Uterus (tissue), 4 donors: ENCODE measurements at places on chromosomes 4 and X. TPM values are rescaled to one million over a fixed set of nuclear protein-coding genes. Genes with fewer than 3 reads are reported as not detected.

NOX1 gene
- not detected for total RNA-seq

PHOX2B gene
- not detected for total RNA-seq

TRAM1L1 gene
- not detected for total RNA-seq

FAM236B gene
- not detected for total RNA-seq

VCX2 gene
- not detected for total RNA-seq

BTC gene
- 0.26 TPM for total RNA-seq

CENPE gene
- total RNA-seq: not detected

CHST7 gene
- total RNA-seq: 7.5 TPM

FAM53A gene
- 1.3 TPM for total RNA-seq

RAB33A gene
- total RNA-seq: 1.5 TPM

ASB12 gene
- total RNA-seq: 0.35 TPM

CXCL8 gene
- total RNA-seq: not detected

MID1 gene
- 9.1 TPM for total RNA-seq

EVC2 gene
- total RNA-seq: 15.4 TPM

NOA1 gene
- 16.1 TPM for total RNA-seq

NR0B1 gene
- total RNA-seq: not detected

TAF7L gene
- not detected for total RNA-seq

SLC7A11 gene
- 0.61 TPM for total RNA-seq

DGAT2L6 gene
- total RNA-seq: not detected

DNA sequence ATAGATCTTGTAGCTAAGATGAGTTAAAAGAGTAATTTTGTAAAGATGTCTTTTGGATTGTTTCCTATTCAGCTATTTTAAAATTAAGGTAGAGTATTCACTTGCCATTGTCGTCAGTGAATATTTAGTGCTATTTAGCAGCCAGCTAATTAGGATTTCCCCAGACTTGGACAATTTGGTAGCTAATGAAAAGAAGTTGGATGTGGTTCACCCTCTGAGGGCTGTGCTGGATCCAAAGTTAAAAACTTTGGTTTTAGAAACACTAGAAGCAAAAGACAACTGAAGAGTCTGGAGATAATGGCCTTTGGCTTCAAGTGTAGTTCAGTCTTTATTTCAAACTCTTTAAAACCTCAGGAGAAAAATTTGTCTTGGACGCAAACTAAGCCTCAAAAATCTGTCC lies 41.3 kb downstream of the ATG4A start:
- DNase-seq: no peak

- DNase-seq: no peak
Measured at GRCh38 chr4:8736090-8736825, 135.4 kb downstream of the HMX1 start.

DNA sequence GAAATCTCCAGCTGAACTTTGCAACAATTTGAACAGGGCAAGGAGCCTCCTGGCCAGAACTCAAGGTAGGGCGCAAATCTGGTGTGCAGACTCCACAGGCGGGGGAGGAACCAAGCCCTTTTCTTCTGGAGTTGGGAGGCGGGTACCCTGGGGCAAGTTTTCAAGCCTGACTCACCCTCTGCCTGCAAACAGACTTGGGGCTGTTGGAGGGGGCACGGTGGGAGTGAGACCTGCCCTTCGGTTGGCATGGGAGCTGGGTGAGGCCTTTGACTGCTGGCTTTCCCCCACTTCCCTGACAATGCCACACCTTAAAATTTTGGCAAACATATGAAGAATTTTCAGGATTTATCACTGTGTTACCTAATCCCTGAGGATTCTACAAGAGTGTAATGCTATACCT lies 709.8 kb upstream of the DIAPH2 start:
- DNase-seq: no peak

DNA sequence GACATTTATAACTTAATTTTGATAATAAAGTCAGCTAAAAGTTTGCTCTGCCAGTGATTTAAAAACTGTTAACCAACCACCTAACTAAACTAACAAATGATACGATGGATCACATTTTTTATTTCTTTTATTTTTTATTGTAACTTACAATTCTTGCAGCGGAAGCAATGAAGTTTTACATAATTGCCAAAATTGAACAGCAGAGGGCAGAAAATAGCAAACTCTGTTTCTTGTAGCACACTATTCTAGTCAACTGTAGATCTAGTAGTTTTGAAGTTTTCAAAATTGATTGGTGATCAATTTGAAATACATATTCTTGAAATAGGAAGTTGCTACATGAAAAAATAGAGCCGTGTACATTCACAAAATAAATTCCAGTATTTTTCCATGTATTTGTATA lies 2.8 kb upstream of the GRIA2 start:
- DNase-seq: no peak

DNA sequence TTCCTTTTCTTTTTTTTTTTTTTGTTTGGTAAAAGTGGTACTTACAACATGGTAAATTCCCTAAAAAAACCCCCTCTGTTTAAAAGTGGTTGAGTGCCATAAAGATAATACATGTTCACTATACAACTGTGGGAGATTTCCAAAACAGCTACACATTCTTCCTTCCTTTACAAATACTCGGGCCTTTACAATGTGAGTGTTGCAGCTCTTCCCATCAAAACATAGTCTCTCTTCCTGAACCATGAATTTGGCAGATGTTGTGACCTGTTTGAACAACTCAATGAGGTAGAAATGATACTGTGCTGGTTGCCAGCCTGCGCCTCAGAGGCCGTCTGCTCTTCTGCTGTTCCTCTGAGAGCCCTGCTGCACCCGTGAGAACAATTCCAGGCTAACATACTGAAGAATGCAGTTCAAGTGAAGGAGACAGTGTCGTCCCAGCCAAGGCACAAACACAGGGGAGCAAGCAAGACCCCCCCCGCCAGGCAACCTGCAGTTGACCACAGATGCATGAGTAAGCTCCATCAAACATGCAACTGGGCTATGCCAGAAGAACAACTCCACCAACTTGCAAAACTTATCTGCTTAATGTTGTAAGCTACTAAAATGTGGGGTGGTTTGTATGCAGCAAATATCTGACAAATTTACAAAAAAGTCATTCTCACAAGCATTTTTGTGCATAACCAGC lies 645.0 kb downstream of the PCDH7 start:
- no peak for DNase-seq

GRCh38 chrX:132592880-132593279 lies 104.0 kb upstream of the MBNL3 start:
- peak; percentile 14 for DNase-seq

GRCh38 chr4:106038012-106038411 lies 142.7 kb downstream of the NPNT start:
- no peak for DNase-seq

DNA sequence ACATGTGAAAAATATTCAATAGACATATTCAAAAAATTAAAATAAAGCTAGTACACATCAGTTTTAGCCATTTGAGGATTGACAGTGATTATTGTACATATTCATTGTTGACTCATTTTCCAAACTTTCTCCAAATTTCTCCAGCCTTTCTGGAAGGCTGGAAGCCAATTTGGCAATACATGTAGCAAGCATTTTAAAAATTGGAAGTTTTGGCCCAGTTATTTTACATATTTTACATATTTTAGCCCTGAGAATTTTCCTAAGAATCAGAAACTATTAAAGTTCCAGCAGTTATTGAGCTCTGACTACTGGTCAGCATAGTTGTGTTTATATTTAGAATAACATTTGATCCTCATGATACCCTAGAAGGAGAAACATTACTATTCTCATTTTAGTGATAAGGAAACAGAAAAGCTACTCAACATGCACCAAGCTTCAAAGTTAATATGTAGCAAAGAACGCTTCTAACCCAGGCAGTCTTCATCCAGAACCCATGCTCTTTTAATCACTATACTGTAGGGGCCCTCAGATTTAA lies 3.2 kb downstream of the CABS1 start:
- no peak for DNase-seq

DNA sequence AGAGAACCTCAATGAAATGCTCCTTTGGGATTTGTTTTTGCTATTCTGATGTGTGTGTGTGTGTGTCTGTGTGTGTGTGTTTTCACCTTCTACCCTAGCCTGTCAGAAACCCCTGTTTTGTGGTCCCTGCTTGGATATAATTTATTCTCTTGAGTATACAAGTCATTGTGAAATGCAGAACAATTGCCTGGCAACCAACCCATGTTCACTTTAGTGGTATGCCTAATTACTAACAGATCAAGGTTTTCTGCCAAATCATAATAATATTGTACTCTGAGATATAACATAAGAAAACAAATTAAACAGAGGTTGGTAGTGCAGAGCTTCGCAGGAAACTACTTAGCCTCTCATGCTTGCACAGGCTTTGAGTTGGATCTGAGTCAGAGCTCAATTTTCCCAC lies 7.0 kb upstream of the TET2 start:
- DNase-seq: no peak

GRCh38 chr4:109730619-109731545 lies 1.0 kb upstream of the PLA2G12A start:
- no peak for DNase-seq

DNA sequence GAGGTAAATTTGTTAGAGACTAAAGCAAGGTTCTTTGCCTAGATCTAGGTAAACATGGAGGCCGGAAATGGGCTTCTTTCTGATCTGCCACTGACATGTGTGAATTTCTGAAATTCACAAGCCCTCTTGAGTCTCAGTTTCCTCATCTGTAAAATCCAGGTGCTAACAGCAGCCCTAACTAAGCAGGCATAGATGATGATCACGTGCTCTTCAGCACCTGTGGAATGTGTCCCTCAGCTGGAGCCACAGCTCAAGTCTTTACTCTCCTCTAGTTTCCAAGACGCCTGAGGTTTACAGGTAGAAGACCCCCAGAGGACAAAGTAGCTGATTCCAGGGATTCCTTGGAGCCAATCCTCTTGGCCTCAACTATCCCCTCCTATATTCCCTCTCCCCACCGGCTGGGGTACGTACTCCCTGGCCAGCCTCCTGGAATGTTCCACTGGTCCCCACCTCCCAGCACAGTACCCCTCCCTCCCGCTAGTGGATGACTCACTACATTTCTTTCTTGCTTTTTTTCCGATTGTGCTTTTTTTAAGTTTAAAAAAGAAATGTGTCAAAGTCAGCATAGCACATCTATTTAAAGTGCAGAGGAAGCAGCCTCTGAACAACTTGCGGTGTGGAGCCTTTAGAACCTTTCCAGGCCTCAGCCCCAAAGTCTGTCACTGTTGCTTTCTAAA lies 98.4 kb downstream of the PHKA2 start:
- peak; percentile 48 for DNase-seq

GRCh38 chr4:24775032-24775605 lies 20.3 kb upstream of the SOD3 start:
- no peak for DNase-seq

DNA sequence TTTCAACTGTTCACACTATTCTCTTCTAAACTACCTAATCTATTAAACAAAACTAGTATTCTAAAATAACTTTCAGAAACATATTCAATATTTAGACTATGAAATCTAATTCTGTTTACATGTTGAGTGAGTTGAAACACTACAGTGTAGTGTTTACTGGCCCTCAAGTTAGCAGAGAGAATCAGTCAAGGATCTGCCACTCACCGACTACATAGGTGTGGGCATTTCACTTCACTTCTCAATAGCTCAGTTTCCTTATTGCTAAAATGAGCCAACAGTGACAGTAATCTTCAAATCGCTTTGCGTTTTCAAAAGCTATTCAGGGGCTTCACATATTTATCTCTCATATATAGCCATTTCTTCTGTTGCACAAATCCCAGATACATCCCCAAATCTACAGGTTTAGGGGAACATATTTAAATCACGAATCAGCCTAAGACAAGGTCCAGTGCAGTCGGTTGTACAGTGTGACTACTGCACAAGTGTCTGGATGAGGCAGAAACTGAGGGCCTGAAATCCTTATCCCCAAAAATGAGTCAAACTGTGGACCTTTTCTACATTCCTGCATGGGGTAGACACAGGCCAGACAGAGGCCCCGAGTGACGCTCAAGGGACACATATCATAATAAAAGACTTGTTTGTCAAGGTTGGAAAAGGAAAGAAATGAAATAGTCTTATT lies 129.8 kb downstream of the PPP3CA start:
- no peak for DNase-seq

- no peak for DNase-seq
Measured at GRCh38 chr4:155495572-155496293, 119.0 kb upstream of the MAP9 start.

DNA sequence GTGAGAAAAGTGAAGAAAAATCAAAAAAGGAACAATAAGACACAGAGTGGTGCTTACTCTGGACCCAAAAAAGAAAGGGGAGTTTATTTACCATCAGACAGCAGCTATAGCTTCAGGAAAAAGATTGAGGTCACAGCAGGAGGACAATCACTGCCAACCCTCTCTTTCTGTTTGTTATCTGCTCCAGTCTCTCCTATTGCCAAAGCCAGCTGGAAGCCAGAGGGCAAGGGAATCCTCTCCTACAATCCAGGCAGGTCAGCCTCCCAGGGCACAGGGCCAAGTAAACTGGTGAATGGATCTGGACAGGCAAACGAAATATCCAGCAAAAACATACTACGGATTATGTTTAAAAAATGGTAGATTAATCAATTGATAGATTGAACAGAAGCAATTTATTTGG lies 306.9 kb upstream of the SLIT2 start:
- no peak for DNase-seq

GRCh38 chrX:46637938-46638337 lies 64.4 kb downstream of the CHST7 start:
- no peak for DNase-seq

DNA sequence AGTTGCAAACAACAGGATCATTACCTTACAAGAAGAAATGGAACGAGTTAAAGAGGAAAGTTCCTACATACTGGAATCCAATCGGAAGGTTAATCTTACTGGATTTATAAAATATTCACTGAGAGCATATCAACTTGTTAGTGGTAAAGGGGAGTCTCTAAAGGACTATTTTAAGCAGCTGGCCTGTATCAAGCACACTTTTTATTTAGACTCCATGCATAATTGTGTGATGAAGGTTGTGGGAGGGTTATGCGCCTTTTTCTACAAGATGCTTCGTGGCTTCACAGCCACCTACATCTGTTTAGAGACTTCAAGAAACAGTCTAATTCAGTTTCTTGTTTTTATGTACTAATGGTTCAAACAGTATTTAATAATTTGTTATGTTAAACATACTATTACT lies 56.6 kb downstream of the GRSF1 start:
- no peak for DNase-seq

- DNase-seq: no peak
Measured at GRCh38 chr4:10619220-10619619, 65.3 kb downstream of the CLNK start.

DNA sequence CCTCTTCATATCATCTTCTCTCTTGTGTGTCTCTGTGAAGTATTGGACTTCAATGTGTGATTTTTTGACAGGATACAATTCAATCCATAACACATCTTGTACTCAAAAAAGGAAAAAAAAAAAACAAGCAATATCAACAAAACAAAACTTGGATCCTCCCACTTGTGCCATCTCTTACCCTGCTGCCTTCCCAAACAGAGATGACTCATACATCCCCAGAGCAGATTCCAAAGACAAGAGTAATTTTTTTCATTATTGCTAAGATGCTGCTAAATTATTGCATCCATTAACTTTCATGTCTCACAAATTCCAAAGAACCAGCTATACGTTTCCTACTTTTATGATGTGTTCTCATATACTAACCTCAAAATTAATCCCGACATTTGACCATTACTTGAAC lies 479.2 kb downstream of the GBA3 start:
- no peak for DNase-seq

DNA sequence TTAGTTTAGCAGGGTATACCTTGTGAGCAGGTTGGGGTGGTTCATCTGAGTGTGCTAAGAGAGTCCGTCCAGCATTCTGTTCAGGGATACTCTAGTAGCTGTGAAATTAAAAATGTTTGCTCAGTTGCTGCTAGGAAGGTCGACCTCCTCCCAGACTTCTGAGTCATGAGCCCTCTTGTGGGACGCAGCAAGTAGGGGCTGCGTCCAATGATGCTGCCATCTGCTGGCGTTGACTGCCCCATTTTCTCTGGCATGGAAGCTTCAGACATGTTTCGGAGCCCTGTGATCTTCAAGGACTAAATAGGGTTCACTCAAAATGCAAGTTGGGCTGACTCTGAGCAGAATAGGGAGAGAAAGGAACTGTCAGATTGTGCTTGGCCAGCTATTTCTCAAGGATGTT lies 201.0 kb upstream of the ARSJ start:
- DNase-seq: peak; percentile 21
